ENCODE measurements at places on chromosomes 1 and 21.
A peak's percentile ranks its signal among the peaks of the same experiment; 100 is the strongest.

DNA sequence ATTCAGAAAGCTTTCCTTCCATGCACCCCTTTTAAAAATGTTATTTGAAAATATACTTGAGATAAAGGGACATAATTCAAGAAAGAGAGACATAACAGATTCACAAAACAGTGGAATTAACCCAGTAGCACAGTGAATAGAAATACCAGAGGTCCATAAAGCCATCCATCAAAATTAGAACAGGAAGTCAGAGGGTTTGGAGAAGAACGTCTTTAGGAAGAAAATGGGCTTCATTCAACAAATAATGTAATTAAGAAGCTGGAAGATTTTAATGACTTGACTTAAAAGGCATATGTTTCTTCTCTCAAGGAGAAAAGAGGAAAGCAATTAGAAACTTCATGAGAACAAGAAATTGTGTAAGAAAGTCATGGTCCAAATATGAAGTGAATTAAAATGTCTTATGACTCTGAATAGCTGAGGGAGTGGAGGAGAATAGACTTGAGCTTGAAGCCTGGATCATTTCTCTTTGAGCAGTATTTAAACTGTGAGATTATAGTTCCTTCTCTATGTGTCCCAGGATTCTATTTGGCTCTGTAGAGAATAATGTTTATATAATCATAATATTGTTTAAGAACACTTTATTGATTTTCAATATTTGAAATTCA, 7.9 kb upstream of the HCRTR1 start:
- DNase-seq: no peak

- DNase-seq: no peak
These were observed 25.0 kb downstream of the LAMB3 start for GRCh38 chr1:209627027-209627731.

DNA sequence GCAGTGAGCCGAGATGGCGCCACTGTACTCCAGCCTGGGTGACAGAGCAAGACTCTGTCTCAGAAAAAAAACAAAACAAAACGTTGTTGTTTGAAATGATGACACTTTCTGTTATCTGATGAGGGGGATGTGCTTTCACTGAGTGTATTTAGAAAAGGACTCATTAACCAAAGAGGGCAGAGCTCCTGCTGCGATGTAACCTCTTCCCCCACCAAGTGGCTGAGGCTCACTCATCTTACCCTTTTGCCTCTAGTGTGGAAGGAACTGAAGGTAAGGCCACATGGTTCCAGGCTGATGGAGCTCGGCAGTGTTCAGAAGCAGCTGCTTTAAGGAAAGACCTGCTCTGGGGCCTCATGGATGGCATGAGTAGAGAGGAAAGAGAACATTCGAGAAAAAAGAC, 105.7 kb upstream of the RUNX1 start:
- DNase-seq: no peak

- DNase-seq: no peak
These were observed 45.1 kb upstream of the PALMD start for GRCh38 chr1:99600782-99601181.

GRCh38 chr21:33762803-33763581, 120.7 kb downstream of the ITSN1 start:
- DNase-seq: no peak

- DNase-seq: no peak
These were observed 43.3 kb upstream of the HP1BP3 start for GRCh38 chr1:20830378-20830777.

- no peak for DNase-seq
These were observed 586.3 kb downstream of the ADGRL2 start for GRCh38 chr1:82387012-82387366.

GRCh38 chr1:170687621-170688020, 23.7 kb downstream of the PRRX1 start:
- no peak for DNase-seq

GRCh38 chr1:46020010-46020409, 112.4 kb downstream of the PIK3R3 start:
- no peak for DNase-seq

GRCh38 chr1:83794384-83794783, 204.5 kb downstream of the TTLL7 start:
- DNase-seq: no peak

DNA sequence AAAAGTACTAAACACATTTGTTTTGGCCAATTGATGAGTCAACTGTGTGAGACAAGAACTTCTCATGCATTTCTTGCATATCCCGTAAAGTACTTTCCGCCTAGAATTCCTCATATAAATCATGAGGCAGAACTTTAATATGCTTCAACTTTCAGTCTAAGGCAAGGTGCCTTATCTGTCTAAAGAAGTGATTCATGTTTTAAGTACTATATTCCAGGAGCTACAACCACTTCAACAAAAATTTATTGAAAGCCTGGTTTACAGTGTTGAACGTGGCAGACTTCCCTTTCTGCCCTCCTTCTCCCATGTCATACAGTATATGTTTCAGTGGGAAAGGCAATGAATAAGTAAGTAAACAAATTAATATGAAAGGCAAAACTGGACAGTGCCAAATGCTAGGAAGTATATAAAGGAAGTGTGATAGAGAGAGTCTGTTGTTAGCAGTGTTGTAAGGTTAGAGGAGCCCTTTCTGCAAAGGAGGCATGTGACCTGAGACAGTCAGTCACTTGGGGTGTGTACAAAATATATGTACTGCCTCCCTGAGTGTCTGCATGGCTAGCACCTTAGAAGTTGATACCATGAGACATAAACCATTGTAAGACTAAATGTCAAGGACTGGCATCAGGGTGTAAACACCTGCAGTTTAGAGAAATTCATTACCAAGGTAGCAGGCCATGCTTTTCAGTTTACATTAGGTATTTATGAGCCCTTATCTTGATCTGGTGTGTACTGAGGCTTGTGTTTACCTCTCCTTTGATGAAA, 362.2 kb downstream of the SRGAP2C start:
- DNase-seq: no peak

DNA sequence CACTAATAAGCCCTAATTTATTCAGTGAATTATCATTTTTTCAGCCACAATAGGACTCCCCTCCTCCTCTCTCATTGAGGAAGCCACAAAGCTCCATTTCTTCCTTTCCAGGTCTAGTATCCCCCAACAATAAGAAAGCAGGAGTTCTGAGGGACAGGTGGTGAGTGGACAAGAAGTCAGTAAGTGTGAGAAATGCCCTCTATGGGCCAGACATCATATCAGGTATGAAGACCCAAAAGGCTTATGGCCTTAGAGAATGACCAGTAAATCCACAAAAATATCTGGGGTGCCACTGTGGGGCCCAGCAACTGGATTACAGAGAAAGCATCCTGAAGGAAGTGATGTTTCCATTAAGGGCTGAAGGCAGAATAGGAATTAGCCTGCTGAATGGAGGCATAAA, 175.7 kb downstream of the TRIM33 start:
- DNase-seq: no peak

DNA sequence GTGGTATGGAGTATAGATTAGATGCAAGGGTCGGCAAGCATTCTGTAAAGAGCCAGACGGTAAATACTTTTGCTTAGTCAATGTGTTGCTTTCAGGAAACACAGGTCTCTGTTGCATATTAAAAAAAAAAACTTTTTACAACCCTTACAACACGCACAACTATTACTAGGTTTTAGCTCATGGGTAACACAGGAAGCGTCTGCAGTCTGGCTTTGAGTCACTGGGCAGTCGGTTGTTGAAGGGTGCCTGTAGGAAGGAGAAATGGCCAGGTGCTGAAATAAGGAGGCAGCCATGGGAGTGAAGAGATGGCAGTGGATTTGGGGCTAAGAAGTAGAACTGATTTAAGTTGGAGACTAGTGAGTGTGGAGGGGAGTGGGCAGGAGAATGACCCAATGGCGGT, 192.1 kb downstream of the KCNJ6 start:
- DNase-seq: no peak

- no peak for DNase-seq
These were observed 129.9 kb downstream of the ZNF281 start for GRCh38 chr1:200279810-200280411.

DNA sequence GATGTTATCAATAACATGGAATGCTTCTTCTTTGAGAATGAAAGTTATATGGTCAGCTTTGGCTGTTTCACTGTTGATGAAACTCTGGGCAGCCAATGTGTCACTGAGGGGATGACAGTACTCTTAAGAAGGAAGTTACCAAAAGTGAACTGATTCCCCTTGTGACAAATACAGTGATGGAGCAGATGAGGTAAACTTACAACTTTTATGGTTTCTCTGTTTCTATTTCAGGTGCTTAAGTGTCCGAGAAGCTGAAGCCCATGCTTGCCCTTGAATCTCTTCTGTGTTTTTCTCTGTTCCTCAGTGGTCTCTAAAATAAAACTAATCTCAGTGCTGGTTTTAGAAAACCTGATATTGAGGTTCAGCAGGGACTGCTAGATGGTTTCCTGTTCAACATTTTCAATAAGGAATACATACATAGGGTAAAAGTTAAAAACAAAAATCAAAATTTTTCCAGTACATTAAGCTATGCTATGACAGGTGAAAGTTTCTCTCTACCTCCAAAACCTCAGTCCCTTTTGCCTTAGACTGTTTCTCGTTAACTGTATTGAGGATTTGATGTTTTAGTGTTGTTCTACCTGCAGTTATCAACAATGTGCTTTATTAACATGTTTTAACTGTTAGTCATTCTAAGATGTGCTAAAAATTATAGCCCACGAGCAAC, 454.4 kb upstream of the ADGRL4 start:
- DNase-seq: no peak

GRCh38 chr1:220123889-220124288, 30.0 kb downstream of the IARS2 start:
- DNase-seq: no peak

DNA sequence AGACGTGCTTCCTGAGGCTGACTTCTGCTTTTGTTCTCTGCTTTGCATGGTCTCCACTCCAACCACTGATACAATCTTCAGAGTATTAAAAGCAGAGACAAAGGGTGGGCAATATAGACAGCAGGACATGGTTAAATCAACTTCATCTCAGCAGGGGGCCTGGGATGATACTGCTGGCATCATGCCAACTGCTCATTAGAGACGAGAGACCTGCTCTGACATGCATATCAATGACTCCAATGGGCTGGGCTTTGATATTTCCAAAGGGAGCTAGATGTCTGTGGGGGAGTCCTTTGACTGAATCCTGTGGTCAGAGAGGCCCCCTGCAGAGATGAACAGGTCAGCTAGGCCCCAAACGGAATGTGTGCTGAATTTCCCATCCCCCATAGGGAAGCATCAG, 106.6 kb downstream of the ACTL8 start:
- DNase-seq: no peak

DNA sequence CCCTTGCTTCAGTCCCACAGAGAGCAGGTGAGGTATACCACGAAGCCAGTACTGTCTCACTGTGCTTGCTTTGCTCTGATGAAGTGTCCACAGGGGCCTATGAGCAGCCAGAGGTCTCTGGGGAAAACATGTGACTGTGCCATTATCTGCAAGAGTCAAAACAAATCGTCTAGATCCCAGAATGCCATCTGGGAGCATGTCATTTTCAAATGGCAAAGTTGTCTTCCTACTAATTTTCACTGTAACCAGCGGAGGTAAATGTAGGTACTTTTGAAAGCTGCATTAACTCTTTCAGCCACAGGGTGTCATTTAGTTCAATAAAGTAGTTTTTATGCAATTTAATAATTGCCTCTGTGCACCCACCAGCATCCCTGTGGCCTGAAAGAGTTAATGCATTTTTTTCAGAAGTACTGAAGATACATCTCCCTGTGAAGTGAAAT, 173.6 kb upstream of the SGIP1 start:
- DNase-seq: no peak

GRCh38 chr1:170696591-170697290, 32.8 kb downstream of the PRRX1 start:
- DNase-seq: no peak

GRCh38 chr1:172138634-172139033, 281.9 kb upstream of the C1orf105 start:
- no peak for DNase-seq

GRCh38 chr1:235601104-235601503, 48.5 kb downstream of the GNG4 start:
- DNase-seq: peak; percentile 34

DNA sequence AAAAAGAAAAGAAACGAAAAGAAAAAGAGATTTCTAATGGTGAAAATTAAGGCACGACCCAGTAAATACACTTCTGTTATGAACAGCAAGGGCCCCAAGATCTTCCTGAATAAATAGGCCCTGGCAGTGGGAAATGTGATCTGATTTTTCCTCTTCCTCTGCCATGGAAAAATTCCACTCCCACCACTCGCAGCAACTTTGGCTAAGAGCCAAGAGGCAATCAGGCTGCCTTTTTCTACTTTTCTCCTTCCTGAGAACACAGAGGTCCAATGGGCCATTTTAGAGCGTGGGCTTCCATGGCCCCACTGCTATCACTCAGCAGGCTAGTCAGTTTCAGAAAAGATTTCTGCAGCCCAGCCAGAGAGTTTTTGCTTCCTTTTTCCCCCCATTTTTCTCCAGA, 33.7 kb upstream of the AK4 start:
- DNase-seq: no peak

DNA sequence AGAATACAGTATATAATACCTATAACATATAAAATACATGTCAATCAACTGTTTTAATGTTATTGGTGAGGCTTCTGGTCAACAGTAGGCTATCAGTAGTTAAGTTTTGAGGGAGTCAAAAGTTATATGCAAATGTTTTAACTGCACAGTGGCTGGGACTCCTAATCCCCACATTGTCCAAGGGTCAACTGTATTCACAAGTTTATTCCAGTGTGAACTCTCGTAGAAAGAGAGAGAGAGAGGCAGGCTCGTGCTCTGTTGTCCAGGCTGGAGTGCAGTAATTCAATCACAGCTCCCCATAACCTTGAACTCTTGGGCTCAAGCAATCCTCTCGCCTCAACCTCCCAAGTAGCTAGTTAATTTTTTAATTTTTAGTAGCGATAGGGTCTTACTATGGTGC, 66.0 kb downstream of the NRIP1 start:
- DNase-seq: no peak

GRCh38 chr1:234503193-234504050, 24.4 kb upstream of the TARBP1 start:
- no peak for DNase-seq

- no peak for DNase-seq
These were observed 2.3 kb downstream of the RHOU start for GRCh38 chr1:228737601-228738041.

GRCh38 chr21:14981246-14981645, 83.6 kb downstream of the NRIP1 start:
- DNase-seq: no peak

DNA sequence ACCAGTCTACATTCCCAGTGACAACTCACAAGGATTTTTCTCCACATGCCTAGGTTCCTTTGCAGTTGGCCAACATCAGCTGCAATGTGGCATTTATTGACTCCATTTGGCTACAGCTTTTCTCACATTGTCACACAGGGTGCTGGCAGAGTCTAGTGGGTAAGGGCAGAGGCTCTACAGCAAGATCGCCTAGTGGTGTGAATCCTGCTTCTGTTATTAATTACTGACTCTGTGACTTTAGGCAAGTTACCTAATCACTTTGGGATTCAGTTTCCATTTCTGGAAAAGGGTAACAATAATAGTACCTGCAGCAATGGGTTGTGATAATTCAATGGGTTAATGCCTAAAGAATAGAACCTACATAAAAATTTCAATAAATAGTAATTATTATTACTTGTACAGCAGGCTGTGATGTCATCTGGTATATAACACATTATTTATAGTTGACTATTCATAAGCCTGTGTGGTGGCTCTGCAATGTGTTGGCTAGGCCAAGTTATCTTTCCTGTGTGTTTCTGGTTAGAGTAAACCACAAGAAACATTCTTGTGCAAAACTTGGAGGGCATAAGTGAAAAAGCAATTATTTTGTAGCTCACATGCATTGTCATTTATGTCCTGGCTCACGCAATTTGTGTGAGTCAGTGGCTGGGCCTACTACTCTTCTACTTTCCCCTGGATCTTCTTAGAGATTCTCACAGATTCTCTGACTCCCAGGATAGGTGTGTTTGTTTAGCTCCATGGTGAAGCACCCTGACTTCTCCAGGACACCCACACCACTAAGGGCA, 59.5 kb downstream of the PTGS2 start:
- DNase-seq: no peak

Measured in chondrocyte (in vitro differentiated cells).